Occipital lobe (tissue), 3 donors: ENCODE measurements at places on chromosomes 7 and 10.

GRCh38 chr10:99443500-99443899, 13.1 kb upstream of the GOT1 start:
- no peak for DNase-seq

DNA sequence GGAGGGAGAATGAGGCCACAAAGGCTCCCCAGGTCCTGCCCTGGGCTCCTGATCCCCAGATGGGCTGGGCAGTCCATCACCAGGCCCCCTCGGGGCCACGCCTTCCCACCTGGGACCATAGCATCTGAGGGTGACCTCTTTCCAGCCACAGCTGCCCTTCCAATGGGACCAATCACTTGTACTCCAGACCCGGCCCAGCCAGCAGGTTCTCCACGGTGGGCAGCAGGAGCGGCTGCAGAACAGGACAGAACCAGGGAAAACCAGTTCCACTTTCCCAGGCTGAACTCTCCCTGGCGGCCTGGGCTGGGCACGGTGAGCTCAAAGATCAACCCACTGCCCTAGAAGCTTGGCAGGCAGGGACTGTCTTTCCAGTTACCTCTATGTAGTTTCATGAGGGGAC, 257.6 kb downstream of the MAD1L1 start:
- no peak for DNase-seq

DNA sequence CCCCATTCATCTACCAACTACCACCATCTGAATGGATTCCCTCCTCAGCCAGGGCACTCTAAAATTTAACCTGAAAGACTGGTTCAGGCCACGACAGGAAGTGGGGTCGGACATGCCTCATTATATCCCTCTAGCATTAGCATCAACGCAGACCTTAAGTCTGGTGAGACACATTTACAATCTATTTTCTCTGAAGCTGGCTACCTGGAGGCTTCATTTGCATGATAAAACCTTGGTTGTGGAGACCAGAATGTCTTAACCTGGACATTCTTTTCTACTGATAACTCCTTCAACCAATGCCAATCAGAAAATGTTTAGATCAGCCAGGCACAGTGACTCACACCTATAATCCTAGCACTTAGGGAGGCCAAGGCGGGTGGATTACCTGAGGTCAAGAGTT, 42.3 kb downstream of the SVOPL start:
- no peak for DNase-seq

DNA sequence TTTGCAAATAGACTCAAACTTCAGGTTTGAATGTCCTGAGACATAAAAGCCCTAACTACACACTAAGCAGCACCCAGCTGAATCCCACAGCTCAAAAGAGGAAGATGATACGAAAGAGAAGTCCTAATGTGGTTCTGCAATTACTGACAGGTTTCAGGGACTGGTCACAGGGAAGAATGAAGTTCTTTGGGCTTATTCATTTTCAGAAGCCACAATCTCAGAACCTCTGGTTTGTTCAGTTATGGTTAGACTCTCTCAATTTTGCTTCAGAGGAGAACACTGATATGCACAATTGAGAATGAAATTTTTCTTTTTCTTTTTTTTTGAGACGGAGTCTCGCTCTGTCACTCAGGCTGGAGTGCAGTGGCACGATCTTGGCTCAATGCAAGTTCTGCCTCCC, 94.6 kb upstream of the FAM180A start:
- no peak for DNase-seq

- no peak for DNase-seq
Measured at GRCh38 chr7:11478882-11479281, 353.1 kb downstream of the THSD7A start.
